Activated CD4-positive, alpha-beta memory T cell treated with anti-CD3 and anti-CD28 coated beads, Interleukin-2, amount 10 ng/mL, durations not matched to agents 7 days and 5 days (primary cell): ENCODE measurements at places on chromosomes 5 and 9. TPM values are rescaled to one million over a fixed set of nuclear protein-coding genes. Genes with fewer than 3 reads are reported as not detected.

GRCh38 chr9:75071530-75072122, 16.3 kb downstream of the NMRK1 start:
- DNase-seq: peak; percentile 71
- no peak overlapping the region for H3K4me3 ChIP-seq
- H3K4me1 ChIP-seq: peaks cover 25% of the 10 kb centered on the region
- H3K27ac ChIP-seq: peak overlapping the region; percentile 53

Gene PCSK5
- 1.7 TPM for total RNA-seq

GRCh38 chr9:85569988-85570387, 171.8 kb downstream of the AGTPBP1 start:
- no peaks in the 10 kb centered on the region for H3K4me1 ChIP-seq
- no peak overlapping the region for H3K27ac ChIP-seq
- no peaks in the 10 kb centered on the region for H3K27me3 ChIP-seq
- DNase-seq: no peak
- H3K4me3 ChIP-seq: no peak overlapping the region

GRCh38 chr9:16314476-16314875, 556.0 kb downstream of the BNC2 start:
- no peaks in the 10 kb centered on the region for H3K36me3 ChIP-seq
- no peaks in the 10 kb centered on the region for H3K4me1 ChIP-seq
- no peak overlapping the region for H3K4me3 ChIP-seq
- no peak for DNase-seq

DNA sequence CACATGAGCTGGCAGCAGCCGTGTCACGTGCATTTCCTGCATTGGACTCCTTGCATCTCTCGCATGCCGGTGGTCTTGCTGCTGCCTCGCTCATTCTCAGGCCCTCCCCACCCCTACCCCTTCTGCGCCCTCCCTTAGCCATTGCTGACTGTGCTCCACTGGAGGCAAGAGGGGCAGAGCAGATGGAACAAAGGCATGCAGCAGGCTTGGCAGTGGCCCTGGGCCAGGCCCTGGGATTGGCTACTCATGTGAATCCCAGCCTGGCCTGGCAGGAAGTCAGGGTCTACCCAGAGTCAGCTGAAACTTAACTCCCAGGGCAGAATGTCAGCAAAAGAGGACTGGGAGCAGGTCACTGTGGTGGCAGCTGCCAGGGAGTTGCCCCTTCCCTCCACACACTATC, 62.3 kb downstream of the TSTD2 start:
- H3K4me1 ChIP-seq: peaks cover 16% of the 10 kb centered on the region
- H3K27ac ChIP-seq: no peak overlapping the region
- H3K27me3 ChIP-seq: peaks cover 5% of the 10 kb centered on the region
- DNase-seq: no peak
- peaks cover 3% of the 10 kb centered on the region for H3K36me3 ChIP-seq
- no peak overlapping the region for H3K4me3 ChIP-seq

- peaks cover 2% of the 10 kb centered on the region for H3K4me1 ChIP-seq
- H3K27me3 ChIP-seq: peaks cover 51% of the 10 kb centered on the region
- H3K27ac ChIP-seq: no peak overlapping the region
- H3K4me3 ChIP-seq: no peak overlapping the region
These were observed 7.4 kb downstream of the GAS1 start for GRCh38 chr9:86939891-86940290.

Gene GLRX
- total RNA-seq: 71.6 TPM

Gene IFNB1
- 0.35 TPM for total RNA-seq

GRCh38 chr9:86946201-86947145, 833 bp downstream of the GAS1 start:
- peaks cover 40% of the 10 kb centered on the region for H3K27me3 ChIP-seq
- no peaks in the 10 kb centered on the region for H3K36me3 ChIP-seq
- H3K27ac ChIP-seq: no peak overlapping the region
- peak; percentile 60 for DNase-seq

GRCh38 chr5:2797160-2797559, 45.7 kb upstream of the IRX2 start:
- no peak overlapping the region for H3K4me3 ChIP-seq
- H3K36me3 ChIP-seq: no peaks in the 10 kb centered on the region
- DNase-seq: no peak
- no peak overlapping the region for H3K27ac ChIP-seq
- no peaks in the 10 kb centered on the region for H3K27me3 ChIP-seq

GRCh38 chr9:121573717-121574485, 74.3 kb upstream of the GGTA1 start:
- H3K4me1 ChIP-seq: no peaks in the 10 kb centered on the region
- DNase-seq: no peak
- H3K27ac ChIP-seq: no peak overlapping the region
- H3K4me3 ChIP-seq: no peak overlapping the region

- no peaks in the 10 kb centered on the region for H3K4me1 ChIP-seq
- no peaks in the 10 kb centered on the region for H3K27me3 ChIP-seq
- no peak overlapping the region for H3K27ac ChIP-seq
- no peak for DNase-seq
- no peak overlapping the region for H3K4me3 ChIP-seq
- H3K36me3 ChIP-seq: no peaks in the 10 kb centered on the region
These were observed 352.5 kb upstream of the NUDT12 start for GRCh38 chr5:103915081-103915480.

GRCh38 chr9:98280574-98280973, 25.1 kb upstream of the TBC1D2 start:
- H3K4me1 ChIP-seq: no peaks in the 10 kb centered on the region
- no peak overlapping the region for H3K4me3 ChIP-seq
- no peak for DNase-seq
- H3K27ac ChIP-seq: no peak overlapping the region
- H3K27me3 ChIP-seq: peaks cover 42% of the 10 kb centered on the region

DNA sequence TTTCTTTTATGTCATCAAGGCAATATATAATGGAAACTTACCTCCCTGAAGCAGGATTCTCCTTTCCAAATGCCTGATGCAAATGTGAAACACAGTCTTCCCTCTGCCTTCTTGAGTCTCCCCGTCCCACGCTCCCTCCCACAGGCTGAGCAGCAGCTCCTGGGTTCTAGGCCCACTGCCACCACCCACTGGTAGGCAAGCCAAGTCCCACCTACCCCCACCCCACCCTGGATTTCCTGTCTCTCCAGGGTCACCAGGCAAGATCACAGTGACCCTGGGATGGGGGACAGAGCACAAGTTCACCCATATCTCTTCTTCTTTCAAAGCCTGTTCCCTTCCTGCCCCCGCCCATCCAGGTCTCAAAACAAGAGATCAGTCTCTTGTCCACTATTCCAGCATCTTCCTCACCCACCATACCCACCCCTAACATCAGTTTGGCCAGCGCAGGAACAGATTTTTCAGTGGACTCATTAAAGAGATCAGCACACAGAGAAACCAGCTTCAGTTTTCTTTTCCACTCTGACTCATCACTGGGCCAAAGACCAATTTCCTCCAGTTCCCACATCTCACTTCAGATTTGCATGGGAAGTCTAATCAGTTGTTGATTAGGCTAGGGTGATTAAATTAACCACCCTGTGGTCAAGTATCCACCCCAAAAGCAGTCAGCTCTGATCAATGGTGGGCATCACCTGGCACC, 151.5 kb downstream of the ACTL7B start:
- no peak for DNase-seq
- no peak overlapping the region for H3K4me3 ChIP-seq
- H3K27ac ChIP-seq: no peak overlapping the region
- no peaks in the 10 kb centered on the region for H3K4me1 ChIP-seq
- no peaks in the 10 kb centered on the region for H3K27me3 ChIP-seq

Gene DNAH5
- total RNA-seq: not detected
